ENCODE measurements at places on chromosomes 1 and 21.

GRCh38 chr1:82703951-82704350 lies 903.2 kb downstream of the ADGRL2 start:
- no peak for DNase-seq

DNA sequence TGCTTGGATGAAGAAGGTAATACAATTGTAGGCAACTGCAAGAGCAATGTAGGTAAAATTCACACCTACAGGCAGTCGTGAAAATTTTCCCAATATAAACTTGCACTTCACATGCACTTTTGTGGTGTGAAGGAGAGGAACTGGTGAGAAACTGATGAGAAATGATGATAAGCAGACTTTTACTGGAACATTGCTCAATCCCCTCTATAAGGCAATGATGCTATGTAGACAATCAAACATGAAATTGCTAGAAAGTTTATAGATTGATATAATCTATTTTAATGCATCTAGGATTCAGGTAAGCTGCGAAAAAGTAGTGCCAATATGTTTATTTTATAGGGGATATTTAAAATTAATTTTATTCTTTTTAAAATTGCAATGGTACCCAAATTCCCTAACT lies 802.2 kb downstream of the KCNT2 start:
- no peak for DNase-seq

DNA sequence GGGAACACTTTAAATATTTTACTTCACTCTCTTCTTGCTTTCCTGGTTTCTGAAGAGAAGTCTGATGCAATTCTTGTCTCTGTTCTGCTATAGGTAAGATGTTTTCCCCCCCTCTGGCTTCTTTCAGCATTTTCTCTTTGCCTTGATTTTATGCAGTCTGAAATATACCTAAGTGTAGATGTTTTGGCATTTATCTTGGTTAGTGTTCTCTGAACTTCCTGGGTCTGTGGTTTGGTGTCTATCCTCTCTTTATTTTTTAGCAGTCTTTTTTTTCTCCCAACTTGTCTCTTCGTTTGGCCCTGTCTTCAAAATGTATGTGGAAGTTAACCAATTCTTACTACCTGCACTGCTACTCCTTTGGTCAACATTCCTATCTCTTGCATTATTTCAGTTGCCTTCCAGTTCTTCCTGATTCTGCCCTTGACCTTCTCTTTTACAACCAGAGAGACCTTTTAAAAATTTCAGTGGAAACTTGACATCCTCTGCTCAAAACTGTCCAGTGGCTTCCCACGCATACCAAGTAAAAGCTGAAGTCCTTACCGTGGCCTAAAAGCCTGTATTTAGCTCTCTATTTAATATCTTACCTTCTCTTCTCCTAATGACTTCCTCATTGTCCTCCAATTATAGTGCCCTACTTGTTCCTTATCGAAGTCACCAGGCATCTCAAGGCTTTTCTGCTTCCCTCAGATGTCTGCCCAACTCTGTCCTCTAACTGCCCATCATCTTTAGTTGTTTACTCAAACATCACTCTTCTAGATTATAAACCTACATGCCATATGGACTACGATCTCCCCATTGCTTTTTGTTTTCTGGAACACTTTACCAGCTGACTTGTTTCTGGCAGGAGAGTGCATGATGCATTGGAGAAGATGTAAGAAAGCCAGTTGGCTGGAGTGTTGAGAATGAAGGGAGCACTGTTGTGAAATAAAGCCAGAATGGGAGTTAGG lies 40.9 kb downstream of the RAP1A start:
- DNase-seq, result no peak

DNA sequence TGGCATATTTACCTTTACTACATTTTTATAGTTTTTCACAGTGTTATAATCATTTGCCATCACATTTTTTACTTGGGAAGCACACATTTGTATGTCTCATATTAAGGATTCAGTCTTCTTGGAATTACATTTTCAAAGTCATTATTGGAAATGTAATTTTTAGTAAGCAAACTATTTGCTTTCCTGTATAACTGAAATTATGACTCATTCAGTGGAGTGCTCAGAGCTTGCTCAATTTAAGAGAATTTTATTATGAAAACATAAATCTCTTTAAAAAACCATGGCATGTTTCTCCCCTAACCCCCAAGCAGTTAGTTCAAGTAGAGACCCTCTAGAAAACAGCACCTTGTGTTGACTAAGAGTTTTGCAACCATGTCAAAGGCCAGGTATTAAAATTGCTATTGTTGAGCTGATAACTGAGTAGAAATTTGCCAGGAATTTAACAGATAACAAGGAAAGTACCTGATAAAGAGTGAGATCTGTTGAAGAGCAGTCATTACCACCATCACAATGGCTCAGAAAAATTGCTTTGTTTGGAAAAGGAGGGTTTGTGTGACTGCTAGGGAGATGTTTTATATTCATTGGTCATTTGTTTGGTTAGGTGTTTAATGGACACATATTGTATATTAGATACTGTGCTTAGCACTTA lies 105.9 kb downstream of the KCNK2 start:
- no peak for DNase-seq

DNA sequence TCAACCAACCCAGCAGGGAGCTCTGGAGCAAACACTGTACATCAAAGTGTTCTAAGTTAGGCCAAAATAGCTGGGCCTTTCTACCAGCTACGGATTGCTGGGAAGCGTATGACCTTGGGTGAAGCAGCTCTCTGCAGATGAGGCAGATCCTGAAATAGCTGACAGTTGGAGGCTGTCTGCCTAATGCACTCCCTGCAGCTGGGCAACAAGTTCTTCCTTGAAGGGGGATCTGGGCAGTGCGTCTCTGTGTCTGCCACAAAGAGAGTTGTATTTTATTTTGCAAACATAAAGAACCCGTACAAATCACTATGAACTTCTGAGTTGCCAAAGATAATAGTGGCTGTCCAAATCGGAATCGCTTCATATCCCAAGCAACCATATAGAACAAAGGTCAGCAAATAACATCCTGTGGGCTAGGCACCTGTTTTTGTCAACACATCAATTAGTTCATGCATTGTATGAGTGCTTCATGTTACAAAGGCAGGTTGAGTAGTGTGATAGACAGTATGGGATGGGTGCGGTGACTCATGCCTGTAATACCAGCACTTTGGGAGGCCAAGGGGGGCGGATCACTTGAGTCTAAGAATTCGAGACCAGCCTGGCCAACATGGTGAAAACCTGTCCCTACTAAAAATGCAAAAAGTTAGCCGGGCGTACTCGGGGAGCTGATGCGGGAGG lies 29.1 kb upstream of the KLF17 start:
- no peak for DNase-seq

DNA sequence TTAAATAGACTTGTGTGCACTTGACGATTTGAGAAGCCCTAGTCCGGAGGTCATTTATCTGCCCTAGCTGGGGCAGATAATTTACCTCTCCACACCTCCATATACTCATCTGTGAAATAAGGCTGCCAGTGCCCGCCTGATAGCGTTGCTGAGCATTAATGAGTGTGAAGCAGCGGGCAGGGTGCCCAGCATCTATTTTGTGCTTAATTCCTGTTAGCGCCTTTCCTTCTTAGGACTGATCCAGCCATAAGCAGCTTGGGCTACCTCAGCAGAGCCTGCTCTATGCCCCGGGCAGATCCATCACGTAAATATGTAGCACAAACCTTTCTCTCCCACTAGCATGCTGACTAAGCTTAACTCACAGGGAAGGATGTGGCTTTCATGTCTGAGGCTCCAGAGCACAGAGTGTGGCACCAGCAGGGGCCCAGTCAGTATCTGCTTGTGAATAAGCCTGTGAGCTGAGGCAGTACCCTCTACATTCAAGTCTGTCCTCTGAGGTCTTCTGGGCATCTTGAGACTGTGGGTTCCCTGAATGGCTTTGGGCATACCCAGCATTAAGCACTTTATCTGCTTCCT lies 21.5 kb upstream of the RNF187 start:
- DNase-seq, result no peak

DNA sequence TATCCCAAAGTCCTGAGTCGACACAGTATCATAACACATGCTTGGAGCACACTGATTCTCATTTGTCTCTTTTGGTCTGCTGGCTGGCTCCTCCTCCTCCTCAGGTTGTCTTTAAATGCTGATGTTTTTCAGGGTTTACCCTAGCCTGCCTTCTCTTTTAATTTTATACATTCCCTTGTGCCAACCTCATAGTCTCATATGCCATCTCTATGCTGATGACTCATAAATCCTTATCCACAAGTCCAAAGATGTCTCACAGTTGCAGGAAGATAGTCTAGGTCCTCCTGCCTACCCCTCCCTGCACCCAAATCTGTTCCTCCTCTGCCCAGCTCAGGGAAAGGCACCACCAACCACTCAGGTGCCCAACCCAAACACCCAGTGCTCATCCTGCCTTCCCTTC lies 108.3 kb downstream of the SIPA1L2 start:
- DNase-seq, result no peak

GRCh38 chr1:177490036-177490639 lies 319.4 kb downstream of the BRINP2 start:
- DNase-seq, result no peak

DNA sequence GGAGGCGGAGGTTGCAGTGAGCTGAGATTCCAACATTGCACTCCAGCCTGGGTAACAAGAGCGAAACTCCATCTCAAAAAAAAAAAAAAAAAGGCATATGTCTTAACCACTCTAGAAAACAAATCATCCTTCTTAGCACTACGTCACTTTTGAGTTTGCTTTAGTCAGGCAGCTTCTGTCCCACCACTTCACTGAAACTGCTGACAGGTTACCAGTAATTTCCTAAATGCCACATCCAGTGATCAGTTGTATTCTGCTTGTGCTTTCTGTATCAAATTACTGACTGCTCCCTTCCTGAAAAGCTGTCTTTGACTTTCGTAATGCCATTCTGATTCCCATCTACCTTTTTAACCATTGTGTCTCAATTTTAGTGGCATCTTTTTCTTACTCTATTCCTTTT lies 21.7 kb downstream of the RCOR3 start:
- no peak for DNase-seq

DNA sequence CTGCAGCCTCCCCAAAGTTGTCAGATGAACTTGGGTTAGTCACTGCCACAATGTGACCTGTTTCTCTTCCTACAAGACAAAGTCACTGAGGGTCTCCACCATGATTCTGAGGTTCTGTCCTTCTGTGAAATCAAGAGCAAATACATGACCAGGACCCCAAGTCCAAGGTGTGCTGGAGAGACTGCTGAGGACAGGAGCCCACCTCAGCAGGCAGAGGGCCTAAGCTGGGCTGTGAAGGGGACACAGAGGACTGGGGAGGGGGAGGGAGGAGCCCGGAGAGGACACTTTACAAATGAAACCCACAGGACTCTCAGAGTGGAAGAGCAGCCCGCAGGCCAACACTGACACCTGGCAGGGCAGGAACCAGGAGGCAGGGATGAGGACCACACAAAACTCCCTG lies 3.3 kb downstream of the PGLYRP3 start:
- no peak for DNase-seq

DNA sequence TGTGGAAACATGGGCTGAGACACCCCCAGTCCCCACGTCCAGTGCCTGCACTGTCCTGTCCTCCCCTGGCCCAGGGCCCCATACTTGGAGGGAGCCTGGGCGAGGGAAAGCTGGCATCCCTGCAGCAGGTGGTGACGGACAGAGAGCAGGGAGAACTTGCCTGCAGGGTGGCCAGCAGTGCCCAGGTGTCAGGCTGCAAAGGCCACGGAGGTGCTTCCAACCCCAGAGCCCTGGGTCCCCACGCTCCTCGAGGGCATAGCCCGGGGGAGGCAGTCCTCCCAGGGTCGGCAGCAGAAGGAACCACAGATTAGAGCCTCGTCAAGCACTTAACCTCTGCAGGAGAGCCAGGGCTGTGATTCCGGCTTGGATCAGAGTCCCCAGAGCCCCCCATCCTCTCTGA lies 77.5 kb downstream of the ARHGEF16 start:
- DNase-seq, result no peak

DNA sequence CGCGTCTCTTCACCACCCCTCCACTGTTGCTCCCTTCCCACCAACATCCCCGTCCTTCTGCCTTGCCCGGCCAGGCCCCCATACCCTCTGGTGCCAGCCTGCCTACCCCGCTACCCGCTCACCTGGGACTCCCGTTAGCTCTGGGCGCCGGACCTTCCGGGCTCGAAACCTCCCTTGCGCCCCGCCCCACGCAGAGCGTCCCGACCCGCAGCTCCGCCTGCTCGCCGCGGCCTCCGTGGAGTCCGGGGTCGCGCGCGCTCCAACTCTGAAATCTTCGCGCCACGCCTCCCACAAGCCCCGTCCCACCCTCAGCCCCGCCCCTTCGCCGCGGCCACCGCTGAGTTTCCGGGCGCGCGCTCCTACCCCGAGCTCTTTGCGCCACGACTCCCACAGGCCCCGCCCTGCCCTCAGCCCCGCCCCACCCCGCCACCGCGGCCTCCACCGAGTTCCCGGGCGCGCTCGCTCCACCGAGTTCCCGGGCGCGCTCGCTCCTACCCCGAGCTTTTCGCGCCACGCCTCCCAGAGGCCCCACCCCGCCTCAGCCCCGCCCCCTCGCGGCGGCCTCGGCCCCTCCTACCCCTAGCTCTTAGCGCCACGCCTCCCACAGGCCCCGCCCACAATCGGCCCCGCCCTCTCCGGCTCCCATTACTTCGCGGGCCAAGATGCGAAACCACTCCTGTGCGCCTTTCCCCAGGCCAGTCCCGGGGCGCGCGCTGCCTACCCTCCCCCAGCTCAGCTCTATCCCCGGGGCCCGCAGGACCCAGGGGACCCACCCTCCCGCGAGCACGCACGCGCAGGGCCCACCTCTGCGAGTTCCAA lies at the start of gene IFT25:
IFT25 (minus strand) TSS at position 267 of the 819 bp plus-strand sequence. CDS start 5,617 bp downstream, outside the sequence.
- peak; percentile 99 for DNase-seq

GRCh38 chr1:54283635-54284385 lies 83.8 kb downstream of the MRPL37 start:
- DNase-seq, result no peak

GRCh38 chr1:21100481-21100921 lies 76.2 kb downstream of the EIF4G3 start:
- no peak for DNase-seq

GRCh38 chr1:227999056-227999930 lies 7.5 kb upstream of the WNT3A start:
- peak; percentile 70 for DNase-seq

DNA sequence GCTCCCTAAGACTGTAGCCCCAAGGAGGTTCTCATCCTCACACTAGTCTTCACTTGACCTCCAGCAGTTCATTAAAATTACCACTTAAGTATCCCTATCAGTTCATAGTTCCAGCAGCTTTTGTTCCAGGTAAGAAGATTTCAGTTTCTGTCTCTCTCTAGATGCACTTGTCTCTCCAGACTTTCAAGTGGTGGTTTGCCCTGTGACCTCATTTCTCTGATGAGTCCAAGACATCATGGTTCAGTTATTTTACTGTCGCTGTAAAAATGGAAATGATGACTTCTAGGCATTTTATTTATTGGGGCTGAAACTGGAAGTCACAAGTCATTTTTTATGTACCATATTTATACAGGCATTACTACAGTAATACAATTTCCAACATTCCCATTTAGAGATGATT lies 17.9 kb upstream of the RGS18 start:
- DNase-seq, result no peak

DNA sequence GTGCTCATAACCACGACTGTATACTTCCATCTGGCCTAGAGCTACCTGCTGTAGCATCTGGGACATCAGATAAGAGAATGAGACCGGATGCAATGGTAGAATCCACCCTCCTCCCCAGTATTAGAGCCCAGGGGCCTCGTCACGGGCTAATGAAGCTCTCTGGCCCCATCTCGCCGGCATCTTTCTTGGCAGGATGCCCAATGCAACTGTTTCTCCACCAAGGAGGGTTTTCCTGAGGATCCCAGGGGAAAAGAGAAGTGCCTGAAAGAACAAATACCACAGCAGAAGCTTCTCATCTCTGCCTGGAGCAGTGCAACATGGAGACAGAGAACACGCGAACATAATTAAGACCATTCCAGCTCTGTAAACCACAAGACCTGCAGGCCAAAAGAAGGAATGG lies 80.0 kb downstream of the VWA5B1 start:
- DNase-seq, result no peak

- no peak for DNase-seq
Measured at GRCh38 chr1:26317612-26318337, at the start of gene CD52. Gene CD52 (plus strand): TSS chr1:26317958. CDS start chr1:26318018, 60 bp downstream.

Data from suprapubic skin (tissue), 4 donors.